ENCODE measurements at places on chromosomes 6 and 20.

- DNase-seq, result no peak
Measured at GRCh38 chr6:118509009-118509617, 39.0 kb upstream of the PLN start.

DNA sequence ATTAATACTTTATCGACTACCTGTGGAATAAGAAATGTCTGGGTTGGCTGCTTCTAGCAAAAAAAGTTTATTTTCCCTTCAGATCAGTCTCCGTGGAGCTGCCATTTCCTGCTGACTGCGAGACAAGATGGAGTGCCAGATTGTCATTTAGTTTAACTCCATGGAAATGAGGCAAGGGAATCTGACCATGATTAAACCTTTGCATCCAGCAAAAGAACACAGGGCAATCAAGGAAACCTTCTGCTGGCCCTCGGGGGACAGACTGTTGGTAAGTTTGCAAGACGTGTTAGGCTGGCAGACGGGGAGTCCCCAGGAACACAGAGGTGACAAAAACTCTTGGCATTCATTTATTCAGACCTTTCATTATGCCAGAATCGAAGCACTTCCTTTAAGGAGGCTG, 52.2 kb upstream of the SPACA1 start:
- DNase-seq, result no peak

GRCh38 chr6:20850686-20851416, 316.6 kb downstream of the CDKAL1 start:
- DNase-seq, result no peak

- DNase-seq, result peak; percentile 83
Measured at GRCh38 chr6:35736253-35736894, 458 bp upstream of the ARMC12 start.

GRCh38 chr6:107778265-107778664, 45.8 kb downstream of the SCML4 start:
- DNase-seq, result no peak

GRCh38 chr6:158043586-158044524, 62.2 kb downstream of the SYNJ2 start:
- no peak for DNase-seq

GRCh38 chr6:52077961-52078625, 9.3 kb downstream of the PKHD1 start:
- DNase-seq, result no peak

DNA sequence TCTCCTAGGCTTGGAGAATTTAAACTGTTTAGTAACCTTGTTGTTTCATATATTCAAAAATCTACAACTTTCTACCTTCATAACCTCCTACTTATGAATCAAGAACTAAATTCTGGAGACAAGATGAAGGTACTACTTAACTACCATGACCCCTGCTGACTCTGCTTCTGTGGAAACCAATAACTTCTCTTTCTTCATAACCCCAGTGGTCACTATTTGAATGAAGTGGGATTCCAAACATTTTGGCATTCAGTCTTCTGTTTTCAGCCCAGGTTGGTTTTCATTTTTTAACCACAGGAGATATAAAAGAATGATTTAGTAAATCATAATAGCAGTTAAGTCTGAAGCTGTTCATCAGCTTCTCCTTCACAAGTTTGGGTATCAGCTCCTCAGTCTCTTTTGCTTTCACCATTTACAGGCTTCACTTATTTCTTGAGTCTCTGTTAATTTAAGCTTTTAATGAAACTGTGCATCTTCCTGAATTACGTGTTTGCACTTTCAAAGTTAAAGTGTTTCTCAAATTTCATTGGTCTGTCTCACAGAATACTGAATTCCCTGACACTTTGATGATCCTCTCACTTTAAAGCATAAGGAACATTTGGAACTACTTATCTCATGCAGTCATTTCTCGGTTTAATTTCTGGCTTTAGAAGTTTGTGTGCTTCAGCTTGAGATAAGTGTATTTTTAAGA, 9.5 kb downstream of the SENP6 start:
- no peak for DNase-seq

DNA sequence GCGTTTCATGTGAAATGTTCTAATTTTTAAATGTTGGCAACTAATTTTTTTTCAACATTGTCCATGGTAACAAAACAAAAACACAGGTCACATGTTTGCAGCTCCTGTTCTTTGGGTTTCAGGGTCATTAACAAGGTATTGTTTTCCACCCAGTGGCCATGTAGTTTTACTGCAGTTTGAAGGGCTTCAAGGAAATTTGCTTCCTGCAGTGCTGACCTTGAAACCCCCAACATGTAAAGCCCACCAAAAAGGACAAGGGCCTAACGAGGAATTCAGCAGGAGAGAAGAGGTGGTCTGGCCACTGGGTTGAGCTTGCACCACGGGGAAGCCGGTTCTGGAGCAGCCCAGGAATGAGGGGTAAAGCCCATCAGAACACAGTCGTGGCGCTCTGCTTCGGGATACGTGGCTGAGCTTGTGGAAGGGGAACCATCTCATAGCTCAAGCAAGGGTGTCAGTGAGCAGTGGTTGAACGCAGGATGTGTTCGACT, 13.9 kb upstream of the KLHL31 start:
- DNase-seq, result peak; percentile 15

DNA sequence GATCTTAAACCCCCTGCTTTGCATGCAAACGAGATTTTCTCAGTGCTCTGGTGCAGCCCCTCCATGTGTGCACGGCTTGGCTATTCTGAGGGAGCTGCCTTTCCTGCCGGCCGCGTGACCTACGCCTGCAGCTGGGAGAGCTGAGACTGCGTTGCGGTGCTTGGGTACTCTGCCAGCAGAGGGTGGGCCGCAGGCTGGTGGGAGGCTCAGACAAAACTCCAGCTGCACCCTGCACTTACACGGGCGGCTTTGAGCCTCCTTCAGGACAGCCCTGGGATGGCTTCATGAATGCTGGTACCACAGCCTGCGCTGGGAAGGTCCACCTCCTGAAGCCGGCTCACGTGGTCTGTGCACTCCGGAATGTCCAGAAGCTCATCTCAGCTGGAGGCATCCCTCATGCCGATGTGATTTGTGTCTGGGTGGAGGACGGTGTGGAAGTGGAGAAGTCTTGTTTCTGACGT, 223.7 kb downstream of the DLL1 start:
- DNase-seq, result no peak

DNA sequence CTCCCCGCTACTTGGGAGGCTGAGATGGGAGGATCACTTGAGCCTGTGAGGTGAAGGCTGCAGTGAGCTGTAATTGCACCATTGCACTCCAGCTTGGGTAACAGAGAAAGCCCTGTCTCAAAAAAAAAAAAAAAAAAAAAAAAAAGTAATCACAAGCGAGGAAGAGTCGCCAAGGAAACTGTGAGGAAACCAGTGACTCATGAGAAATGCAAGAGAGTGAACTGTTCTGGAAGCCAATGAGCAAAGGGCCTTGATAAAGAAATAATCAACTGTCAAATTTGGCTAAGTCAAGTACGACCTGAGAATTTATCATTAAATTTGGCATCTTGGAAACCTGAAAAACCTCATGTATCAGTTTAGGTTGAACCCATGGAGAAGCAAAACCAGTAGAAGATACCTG, 16.1 kb upstream of the LAMP5 start:
- no peak for DNase-seq

GRCh38 chr20:46828471-46828870, 66.2 kb upstream of the EYA2 start:
- DNase-seq, result no peak

GRCh38 chr20:17933711-17934110, 34.9 kb downstream of the SNX5 start:
- no peak for DNase-seq

GRCh38 chr6:113927001-113927400, 43.9 kb downstream of the HDAC2 start:
- no peak for DNase-seq

- DNase-seq, result no peak
Measured at GRCh38 chr6:140850438-140850837, 1282.3 kb upstream of the GJE1 start.

- no peak for DNase-seq
Measured at GRCh38 chr6:150336299-150336698, 32.5 kb upstream of the IYD start.

DNA sequence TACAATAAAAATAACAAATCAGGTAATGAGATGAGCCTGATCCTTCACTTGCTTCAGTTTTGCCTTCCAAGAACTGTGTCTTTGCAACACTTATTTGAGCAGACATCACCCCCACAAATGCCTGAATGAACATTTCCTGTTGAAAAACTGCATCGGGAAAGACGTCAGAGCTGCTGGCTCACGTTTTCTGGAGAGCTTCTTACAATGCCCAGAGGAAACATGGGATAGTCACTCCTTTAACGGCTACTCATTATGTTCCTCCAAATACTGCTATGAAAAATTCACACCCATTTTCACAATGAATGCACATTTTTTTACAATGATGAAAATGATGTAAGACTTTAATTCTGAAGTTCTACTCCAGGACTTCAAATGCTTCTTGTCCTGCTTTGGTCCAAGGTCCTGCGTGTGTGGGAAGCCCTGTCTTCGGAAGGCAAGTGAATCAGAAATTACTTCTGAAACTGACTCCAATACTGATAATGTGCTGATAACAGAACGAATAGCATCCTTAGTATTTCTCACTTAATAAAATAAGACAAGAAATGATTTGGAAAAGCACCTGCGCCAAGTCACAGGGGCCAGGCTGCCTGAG, 238.0 kb downstream of the ANKRD60 start:
- DNase-seq, result no peak

DNA sequence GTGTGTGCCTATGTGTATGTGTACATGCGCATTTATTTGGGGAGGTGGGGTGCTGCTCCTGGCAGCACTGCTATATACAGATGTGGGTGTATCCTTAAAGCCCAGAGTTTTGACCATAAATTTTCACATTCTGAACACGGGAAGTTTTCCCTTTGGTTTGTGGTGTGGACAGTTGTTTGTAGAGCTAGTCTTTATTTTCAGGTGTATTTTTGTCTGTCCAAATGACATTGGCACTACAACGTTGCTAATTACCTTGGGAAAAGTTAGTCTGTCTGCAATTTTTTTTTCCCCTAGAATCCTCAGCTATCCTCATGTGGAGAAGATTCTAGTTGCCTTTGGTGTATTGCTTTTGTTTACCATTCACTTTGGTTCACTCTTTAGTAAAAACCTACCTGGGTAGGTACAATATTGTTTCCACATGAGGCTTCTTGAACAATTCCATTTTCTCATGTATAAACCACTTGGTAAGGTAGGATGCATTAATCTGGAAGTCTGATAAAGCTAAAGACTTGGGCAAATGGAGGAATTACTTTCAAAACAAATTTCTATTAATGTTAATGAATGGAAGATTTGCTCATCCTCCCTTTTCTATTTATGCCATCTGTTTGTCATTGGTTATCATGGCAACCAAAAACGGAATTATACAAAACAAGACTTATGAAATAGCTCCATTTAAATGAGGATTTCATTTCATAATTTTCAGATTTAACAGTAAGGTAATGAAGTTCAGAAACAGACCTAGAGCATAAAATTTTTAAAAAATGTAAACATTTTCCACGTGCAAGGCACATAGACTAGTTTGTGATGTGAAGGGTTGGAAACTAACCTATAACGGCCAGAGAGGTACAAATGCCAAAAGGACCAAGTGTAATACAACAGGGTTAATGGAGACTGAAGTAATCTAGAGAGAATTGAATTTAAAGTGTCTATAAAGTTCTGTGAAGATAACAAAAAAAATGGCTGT, 3.9 kb downstream of the CCN2 start:
- no peak for DNase-seq

GRCh38 chr6:48222241-48222640, 111.2 kb upstream of the PTCHD4 start:
- no peak for DNase-seq

DNA sequence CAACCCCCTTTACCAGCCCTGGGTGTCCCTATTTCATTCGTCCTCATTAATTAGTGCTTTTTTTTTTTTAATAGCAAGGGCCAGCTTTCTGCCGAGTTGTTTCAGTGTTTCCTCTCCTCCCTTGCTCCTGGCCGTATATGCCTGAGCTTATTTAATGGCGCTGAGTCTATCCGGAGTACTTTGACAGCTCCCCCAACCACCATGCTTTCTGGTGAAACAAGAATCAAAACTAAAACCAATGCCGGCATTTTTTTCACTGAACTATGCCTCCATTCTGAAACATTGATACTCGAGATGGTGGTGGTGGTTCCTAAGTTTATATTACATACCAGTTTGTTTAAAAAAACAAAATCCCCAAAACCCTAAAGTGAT, 1.2 kb downstream of the DCBLD1 start:
- no peak for DNase-seq

- no peak for DNase-seq
Measured at GRCh38 chr6:42188406-42188805, 6.3 kb downstream of the GUCA1B start.

GRCh38 chr6:144474290-144474689, 189.2 kb downstream of the UTRN start:
- no peak for DNase-seq

GRCh38 chr20:59821201-59821600, 112.2 kb downstream of the SYCP2 start:
- DNase-seq, result no peak

DNA sequence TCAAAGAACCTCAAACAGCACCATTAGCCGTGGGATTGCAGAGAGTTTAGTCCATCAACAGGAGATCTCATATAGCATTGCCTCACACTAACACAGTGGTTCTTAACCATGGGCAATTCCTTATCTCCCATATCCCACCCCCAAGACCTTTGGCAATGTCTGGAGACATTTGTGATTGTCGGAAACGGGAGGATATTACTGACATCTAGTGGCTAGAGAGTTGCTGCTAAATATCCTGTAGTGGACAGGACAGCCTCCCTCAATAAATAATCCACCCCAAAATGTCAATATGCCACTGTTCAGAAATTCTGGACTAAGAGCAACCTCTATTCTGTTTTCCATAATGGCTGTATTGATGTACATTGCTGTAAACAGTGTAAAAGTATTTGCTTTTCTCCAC, 210.1 kb upstream of the CCN2 start:
- DNase-seq, result no peak

- peak; percentile 56 for DNase-seq
Measured at GRCh38 chr20:2752567-2753460, 47.6 kb downstream of the CPXM1 start.

GRCh38 chr6:116557893-116558292, 4.3 kb downstream of the CALHM4 start:
- no peak for DNase-seq

GRCh38 chr20:8242066-8242465, 110.0 kb downstream of the PLCB1 start:
- no peak for DNase-seq

DNA sequence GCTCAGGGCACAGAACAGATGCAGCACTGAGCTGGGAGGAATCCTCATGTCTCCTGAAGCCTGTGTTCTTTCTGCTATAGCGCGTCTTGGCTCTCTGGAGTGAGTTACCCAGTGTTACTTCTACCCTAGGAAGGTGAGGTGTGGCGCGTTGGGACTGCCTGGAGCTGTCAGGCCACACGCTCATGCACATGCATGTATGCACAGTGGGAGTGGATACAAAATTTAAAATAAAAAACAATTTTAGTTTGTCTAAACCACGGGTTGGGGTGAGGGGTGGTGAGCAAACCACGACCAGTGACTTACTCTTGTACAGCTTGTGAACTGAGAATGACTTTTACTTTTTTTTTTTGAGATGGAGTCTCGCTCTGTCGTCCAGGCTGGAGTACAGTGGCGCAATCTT, 298.6 kb upstream of the SUPT3H start:
- no peak for DNase-seq

GRCh38 chr6:88616380-88616779, 347.0 kb downstream of the RNGTT start:
- no peak for DNase-seq

GRCh38 chr6:98054453-98054852, 771.4 kb upstream of the MMS22L start:
- DNase-seq, result no peak

GRCh38 chr20:438571-439469, 23.5 kb downstream of the TBC1D20 start:
- DNase-seq, result no peak

Data from germinal center (tissue), 1 donor.